ENCODE measurements at places on chromosomes 3 and 15.

DNA sequence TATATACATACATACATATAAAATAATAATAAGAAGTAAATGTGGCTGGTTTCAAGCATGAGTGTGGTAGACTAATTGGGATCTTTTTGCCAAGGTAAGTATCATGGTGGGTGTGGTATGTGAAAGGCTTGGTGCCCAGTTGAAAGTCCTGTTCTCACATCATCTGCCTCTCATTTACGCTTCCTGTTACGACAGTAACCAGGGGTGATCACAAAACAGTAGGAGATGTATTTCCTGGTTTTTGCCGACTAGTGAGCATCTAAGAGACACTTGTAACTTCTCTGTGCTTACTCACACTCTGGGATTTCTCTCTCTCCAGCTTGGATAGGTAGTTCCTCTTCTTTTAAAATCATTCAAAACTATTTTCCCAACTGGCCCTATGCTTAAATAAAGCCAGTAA is 1028.3 kb upstream of the NR2F2 start:
- no peak for DNase-seq

DNA sequence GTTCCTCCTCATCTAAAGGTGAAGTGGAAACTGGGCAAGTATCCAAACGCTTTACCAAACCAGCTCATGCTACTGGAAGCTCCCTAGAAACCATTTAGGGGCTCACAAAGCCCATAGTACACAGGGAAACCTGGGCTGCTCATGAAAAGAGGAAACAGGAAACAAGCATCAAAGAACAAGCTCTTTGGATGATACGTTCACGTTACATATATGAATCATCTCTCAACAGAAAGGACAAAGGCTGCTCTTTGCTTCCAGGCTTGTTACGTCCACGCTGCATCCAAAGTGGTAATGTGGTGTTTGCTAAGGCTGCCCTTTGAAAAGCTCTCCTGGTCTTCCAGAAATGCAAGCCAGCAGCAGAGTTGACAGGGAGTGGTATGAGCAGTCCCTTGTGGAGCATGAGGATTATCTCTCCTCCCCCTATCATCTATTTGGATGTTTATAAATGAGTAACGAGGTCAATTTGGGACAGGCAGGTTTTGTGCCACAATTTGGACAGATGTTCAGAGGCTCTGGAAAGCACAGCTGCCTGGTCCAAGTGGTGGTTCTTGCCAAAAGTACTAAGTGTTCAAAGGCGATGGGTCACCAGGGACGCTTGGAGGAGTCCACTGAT is 98.0 kb upstream of the RORA start:
- DNase-seq = no peak

DNA sequence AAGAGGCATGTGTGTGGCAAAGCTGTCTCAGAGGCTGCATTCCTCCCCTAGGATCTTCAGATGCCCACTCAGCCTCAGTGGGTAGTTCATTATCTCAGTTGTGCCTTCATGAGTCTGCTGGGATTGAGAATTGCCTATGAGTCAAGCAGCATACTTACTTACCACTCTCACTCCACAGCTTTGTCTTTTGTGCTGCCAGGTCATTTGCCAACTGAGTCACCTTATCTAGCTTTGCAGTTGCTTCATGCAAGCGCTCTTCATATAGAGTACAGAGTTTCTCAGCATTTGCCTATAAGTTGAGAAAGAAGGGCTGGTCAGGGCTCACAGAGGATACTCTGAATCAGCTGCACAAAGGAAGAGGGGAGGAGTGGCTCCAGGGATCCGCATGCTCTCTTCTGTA is 89.5 kb downstream of the MYH15 start:
- DNase-seq = peak; percentile 25

DNA sequence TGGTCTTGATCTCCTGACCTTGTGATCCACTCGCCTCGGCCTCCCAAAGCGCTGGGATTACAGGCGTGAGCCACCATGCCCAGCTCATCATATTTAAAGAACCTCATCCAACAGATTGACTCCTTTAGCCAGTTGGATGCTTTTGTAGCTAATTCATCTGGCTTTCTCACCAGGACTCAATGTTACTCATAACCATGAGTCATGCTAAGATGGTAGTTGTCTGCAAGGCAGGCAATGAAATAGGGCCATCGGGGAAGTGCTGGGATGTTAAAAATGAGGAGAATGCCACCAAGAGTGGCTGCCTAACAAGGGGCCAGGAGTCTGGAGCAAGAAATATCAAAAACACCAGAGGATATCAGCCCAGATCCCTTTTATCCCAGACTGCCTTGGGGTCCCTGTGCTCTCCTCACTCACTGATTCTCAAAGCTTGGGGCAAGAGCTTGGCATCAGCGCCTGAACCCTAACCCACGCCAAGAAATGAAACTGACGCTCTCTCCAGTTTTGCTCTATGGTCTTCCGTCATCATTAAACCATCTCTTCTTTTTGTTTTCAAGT is 7.4 kb upstream of the PCOLCE2 start:
- DNase-seq = no peak

GRCh38 chr3:152870027-152870426 is 35.1 kb downstream of the P2RY1 start:
- DNase-seq = no peak

GRCh38 chr3:162842549-162843216 is 1346.1 kb downstream of the OTOL1 start:
- DNase-seq = no peak

DNA sequence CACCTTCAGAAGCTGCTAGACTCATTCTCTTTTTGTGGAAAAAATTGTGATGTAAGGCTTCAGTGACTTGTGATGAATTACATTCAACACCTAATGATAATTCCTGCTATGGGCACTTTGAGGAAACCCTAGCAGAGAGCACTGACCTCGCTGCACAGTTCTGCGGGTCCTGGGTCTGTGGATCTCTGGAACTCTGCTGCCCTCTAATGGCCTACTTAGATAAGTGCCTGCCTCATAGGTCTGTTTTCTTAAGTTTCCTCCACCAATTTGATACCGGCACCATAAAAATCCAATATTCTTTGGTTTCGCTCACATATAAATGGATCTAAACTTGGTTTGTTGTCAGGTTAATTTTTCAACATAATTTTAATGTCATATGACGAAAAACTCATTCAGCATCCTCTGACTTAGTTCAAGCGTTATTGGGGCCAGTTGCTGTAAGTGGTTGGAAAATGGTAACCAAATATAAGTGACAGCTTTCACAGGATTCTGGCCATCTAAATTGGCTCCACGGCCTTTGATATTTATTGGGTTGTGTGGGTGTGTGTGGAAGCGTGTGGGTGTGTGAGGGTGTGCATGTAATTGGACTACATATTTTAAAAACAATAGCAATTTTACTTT is 10.4 kb downstream of the SLITRK3 start:
- no peak for DNase-seq

DNA sequence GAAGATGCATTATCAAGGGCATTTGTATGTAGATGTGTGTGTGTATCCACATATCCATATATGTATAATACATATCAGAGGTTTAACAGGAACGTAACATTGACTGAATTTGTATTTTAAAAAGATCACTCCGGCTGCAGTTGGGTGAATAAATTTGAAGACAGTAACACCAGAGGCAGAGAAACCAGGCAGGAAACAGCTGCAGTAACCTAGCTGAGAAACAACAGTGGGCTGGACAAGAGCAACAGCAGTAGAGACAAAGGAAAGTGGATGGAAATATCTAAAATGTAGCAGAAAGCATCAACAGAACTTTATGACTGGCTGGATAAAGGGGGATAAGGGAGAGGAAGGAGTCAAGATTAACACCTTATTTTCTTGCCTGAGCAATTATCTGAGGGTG is 68.3 kb upstream of the SETMAR start:
- DNase-seq = no peak

DNA sequence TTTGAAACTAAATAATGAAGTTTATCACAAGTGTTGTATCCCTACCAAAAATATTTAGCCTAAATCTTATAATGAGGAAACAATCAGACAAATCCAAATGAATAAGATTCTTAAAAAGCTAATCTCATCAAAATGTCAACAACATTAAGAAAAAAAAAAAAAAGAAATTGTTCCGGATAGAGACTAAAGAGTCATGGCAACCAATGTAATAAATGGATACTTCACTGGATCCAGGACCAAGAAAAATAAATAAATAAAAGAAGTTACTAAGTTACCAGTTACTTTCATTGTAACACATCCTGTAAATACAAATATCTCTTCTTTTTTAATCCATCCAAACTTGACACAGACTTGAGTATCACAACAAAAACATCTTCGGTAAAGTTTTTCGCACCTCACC is 607 bp downstream of the MRPL47 start:
- no peak for DNase-seq

GRCh38 chr15:29668120-29668602 is 154.1 kb downstream of the TJP1 start:
- peak; percentile 62 for DNase-seq

DNA sequence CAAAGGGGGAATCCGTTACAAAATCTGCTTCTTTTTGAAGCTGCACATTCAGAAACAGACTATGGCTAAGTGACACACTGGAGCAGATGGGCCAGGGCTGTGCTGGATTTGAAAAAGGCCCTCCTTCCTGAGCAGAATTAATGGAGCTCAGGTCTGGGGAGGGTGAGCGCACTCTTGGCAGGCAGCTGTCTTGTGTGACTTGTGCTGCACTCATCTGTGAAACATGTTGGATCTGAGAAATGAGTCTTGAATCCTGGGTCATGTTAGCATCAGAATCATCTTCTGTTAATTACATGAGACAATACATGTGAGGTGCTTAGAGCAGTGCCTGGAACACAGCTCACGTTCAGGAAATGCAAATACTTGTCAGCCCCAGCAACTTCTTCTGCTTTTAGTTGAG is 219.6 kb downstream of the THSD4 start:
- DNase-seq = no peak

DNA sequence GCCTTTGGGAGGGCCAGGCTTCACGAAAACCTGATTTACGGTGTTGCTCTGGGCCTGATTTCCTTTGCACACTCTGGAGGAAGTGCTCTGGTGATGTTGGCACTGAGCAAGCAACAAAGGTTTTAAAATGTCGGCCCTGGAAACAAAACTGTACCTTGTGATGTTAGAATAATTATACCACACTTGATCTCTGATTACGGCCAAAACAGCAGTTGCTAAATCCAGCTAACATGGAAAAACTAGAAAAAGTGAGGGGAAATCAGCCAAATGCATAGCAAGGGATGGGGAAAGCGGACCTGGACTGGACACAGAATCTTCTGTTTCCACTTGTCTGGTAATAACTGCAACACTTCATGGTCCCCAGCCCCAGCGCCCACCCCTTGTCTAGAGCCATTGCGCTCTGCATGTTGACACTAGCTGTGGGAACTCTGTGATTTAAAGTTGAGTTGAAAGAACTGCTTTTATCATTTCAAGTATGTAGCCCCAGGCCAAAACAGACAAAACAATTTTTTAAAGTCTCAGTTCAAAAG is 120.1 kb downstream of the VGLL4 start:
- DNase-seq = no peak

GRCh38 chr3:107674371-107674770 is 151.6 kb downstream of the BBX start:
- DNase-seq = no peak

- DNase-seq = no peak
Measured at GRCh38 chr3:146180376-146180775, 19.4 kb upstream of the PLOD2 start.

GRCh38 chr15:101489237-101489598 is 289 bp downstream of the PCSK6 start:
- DNase-seq = no peak

DNA sequence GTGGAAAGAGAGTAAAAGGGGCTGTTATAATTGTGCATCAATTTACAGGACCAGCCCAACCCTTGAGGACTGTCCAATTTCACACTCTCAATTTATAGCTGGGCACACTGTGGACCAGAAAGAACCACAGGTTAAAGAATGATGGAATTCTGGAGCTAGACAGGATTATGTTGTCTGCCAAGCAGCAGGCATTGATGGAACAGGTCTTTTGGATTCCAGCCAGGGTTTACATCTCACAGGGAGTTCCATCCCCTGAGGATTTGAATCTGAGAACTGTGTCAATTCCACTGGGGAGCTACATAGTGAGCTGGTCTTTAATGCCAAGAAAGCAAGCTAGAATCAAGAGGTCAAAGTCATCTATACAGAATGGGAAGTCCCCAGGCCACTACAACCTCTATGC is 389.5 kb upstream of the WNT5A start:
- no peak for DNase-seq

DNA sequence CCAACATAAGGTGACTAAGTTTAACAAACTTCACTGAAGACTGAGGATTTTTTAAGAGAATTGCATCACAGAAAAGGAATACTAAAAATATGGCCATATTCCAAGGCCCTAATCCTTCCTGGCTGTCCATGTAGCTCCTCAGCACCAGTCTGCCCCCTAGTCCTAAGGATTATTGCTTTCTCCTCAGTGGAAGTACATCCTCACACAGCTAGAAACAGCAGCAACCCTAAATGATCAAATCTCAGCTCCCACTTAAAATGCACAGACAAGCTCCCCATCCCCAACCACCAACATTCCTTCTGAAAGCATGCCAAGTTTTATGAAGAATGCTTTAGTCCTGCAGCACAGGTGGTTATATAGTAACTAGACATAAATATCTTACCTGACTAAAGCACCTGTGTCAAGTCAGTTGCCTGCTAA is 14.7 kb downstream of the ST3GAL6 start:
- peak; percentile 61 for DNase-seq

GRCh38 chr15:71096676-71097075 is 18.6 kb upstream of the THSD4 start:
- no peak for DNase-seq

DNA sequence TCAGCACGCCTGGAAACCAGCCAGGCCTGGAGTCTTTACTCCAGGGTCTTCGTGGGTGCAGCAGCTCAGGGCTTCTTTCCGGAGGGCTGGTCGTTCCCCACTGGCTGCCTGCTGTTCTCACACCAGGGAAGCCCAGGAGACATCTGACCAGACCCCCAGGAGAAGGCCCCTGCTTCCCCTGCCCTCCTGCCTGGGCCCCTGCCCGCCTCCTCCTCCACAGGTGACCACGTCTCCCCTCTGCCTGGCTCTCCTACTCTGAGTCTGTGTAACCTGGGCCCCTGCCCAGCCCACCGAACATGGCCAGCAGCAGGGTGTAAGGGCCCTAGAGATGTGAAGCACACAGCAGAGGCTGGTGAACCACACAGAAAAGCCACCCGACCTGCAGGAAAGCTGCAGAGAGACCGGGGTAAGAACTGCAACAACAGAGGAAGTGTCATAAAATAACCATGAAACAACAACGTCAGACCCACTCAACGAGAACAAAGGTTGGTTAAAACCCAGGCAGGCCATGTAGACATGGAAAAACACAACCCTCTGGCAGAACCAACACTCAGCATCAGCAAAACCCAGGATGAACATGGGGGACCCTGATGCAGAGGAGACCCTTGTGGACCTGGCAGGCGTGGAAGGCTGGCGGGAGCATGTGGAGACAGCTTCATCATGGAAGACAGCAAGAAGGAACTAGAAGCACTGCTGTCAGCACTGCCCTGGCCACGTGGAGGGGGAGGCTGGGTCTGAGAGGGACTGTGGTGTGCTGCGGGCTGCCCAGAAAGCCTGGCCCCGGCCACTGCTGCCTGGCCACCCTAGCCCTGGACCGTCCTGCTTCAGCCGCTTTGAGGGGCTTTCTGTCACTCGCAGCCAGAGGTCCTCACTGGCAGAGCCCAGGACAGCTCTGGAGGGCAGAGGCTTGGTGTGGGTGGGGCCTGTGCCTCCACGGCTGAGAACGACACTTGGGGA is 20.4 kb downstream of the UROC1 start:
- no peak for DNase-seq

All from retinal pigment epithelial cell (primary cell).